ENCODE measurements at places on chromosomes 1 and 21.

DNA sequence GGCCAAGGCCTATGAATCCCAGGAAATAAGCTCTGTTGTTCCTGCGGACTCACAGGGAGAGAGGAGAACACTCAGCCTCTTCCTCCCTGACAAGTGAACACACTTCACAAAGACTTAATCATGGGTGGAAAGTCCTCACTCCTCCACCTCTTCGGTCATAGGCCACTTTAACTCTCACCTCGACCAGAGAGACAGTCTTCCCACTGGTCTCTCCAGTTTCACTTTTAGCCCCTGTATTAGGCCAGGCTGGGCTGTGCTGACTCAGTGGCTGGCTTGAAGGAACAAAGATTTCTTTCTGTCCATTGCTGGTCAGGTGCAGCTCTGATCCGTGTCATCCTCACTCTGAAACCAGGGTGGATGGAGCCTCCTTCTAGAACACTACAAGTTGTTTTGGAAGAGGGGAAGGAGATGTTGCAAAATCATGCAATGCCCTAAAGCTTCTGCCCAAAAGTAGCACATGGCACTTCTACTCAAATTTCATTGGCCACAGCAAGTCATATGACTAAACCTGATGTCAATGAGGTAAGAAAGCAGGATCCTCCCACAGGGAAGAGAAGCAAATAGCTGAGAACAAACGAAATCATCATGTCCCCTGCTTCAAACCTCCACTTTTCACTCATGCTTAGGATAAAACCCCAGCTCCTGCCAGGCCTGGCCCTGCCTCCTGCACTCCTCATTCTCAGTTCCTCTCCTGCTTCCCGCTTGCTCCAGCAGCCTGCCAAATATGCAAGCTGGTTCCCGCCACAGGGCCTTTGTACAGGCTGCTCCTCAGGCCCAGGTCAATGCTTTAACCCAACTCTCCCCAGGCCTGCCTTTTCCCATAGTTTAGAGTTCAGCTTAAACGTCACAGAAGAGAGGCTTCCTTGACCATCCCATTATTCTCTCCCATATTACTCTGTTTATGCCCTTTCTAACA lies 150.5 kb upstream of the RUNX3 start:
- DNase-seq = no peak

- no peak for DNase-seq
Observed at GRCh38 chr1:7221826-7222694, 436.8 kb downstream of the CAMTA1 start.

DNA sequence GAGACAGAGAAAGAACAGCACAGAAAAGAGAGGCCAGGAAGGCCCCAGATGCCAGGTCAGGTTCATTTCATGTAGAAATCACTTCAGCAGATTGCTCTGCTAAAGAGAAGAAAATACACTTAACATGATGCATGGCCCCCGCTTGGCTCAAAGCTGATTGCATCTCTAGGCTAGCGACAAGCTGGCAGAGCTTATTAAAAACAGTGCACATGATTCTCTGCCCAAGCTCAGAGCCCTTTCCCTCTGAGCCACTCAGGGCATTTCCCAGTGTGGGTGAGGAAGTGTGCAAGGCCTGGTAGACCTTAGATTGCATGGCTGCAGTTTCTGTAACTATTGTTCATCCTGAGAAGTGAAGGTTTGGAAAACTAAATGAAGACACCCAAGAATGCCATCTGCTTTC lies 3.3 kb upstream of the CAPN9 start:
- DNase-seq = peak; percentile 12

GRCh38 chr1:225812488-225813213 lies 2.7 kb downstream of the EPHX1 start:
- no peak for DNase-seq

DNA sequence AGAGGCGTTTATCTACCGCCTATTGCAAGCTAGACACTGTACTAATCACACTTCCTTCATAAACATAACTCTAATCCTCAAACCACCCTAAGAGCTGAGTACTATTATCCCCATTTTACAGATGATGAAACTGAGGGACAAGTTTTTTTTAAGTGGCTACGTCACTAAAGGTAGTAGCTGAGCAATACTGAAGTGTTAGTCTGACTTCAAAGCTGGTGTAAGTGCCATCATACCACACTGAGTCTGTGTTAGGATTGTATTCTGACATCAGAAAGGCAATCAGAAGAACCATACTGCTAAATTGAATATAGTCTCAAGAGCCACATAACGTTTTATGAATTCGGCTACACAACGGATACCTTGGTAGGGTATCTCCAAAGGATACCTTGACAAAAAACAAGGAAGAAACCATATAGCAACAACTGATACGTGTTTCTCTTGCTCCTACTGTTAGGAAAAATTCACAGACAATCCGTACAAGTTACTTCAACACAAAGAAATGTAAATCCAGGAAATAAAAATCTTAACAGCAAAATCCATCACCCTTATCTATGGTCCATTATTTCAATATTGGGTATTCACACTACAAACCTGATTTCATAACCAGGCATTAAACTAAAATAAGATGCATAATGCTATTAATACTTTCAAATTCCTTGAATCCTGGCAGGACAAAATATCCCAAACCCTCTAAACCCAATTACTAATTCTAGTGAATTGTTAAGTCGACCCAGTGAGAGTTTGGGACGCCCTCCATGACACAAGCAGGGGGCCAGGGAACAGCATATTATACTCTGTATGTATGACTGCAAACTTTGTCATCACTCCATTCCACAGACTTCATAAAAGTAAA lies 1.6 kb downstream of the TP53BP2 start:
- DNase-seq = no peak

DNA sequence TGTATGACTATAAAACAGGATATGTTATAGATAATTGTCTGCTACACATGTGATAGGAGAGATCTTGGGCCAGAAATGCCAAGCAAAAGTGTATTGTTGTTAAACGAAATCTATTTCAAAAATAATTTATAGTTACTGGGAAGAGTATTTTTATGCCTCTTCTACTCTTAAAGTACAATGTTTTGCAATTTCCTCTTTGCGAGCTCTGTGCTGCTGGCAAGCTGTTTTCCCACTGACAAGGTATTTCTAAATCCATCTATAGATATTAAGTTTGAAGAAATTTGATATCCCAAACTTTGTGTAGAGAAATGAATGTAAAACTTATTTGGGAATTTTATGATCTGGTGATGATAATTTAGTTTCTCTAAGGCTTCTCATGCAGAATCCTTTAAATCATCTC lies 63.3 kb upstream of the PTGFR start:
- DNase-seq = no peak

- no peak for DNase-seq
Observed at GRCh38 chr1:91450260-91450659, 45.6 kb upstream of the HFM1 start.

- no peak for DNase-seq
Observed at GRCh38 chr1:11741919-11742558, 6.1 kb downstream of the AGTRAP start.

DNA sequence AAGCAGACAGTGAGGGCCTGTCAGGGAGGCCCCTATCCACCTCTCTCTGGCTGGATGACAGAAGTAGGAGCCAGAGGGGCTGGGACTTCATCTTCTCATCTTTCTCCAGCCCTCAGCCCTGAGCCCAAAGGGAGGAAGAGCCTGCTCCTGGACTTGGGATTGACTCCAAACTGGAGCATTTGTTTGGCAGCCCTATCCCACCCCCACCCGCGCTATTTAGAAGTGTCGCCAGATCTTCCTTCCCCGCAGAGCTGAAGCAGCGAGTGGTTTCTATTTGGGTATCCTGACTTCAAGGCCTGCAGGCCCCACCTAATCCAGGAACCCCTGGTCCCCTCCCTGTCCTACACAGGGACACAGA lies 9.6 kb downstream of the NES start:
- DNase-seq = no peak

- DNase-seq = no peak
Observed at GRCh38 chr1:183571678-183572268, 18.5 kb downstream of the NCF2 start.

DNA sequence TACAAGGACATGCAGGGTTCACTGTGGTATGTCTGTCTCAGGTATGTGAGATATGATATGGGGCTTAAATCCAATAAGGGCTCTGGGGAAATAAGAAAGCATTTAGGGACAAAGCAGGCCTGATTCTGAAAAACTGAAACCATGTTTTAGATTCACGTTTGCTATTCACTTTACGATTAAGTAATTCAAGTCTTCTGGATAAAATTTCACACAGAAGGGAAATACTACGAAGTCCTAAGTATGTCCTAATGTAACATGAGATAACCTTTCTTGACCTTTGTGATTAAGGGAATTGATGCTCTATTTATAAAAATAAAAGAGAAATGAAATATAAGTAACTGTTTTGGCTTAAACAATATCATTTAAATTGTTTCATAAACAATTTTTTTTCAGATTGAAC lies 55.4 kb downstream of the HNRNPR start:
- DNase-seq = no peak
